Nephron progenitor cell (in vitro differentiated cells): ENCODE measurements at places on chromosomes 3 and 15.
A peak's percentile ranks its signal among the peaks of the same experiment; 100 is the strongest.

DNA sequence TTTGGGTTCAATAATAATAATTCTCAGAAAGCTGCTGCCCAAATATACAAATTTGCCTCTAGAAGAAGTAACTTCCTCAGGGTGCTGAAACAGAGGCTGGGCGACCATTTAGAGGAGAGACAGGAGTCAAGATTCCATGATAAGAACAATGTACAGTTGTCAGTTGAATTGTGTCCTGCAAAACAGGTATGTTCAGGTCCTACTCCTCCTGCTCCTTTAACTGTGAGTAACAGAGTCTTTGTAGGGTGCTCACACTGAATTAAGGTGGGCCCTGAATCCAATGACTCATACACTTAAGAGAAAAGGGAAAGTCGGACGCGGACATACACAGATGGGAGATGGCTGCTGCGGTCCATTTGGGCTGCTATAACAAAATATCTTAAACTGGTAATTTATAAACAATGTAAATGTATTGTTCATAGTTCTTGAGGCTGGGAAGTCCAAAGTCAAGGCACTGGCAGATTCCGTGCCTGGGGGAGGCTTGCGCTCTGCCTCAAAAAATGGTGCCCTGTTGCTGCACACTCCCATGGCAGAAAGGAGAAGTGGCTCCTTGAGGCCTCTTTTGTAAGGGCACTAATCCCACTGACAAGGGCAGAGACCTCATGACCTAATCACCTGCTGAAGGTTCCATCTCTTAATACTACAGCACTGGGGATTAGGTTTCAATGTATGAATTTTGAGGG, 55.1 kb downstream of the MB21D2 start:
- DNase-seq, result no peak

DNA sequence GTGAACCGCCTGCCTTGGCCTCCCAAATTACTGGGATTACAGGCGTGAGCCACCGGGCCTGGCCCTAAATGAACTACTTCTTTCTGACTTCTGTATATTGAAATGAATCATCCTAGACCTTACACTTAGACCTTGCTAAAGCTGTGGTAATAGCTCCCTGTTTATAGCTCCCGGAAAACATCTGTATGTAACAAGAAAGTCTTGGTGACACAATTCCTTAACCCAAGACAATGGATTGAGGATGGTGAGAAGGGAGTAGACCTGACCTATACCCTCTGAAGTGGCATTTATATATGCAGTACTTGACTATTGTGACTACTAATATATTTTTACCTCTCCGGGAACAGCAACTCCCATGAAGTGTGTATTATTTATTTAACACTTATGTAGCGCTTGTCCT, 48.0 kb upstream of the TBL1XR1 start:
- DNase-seq, result no peak

DNA sequence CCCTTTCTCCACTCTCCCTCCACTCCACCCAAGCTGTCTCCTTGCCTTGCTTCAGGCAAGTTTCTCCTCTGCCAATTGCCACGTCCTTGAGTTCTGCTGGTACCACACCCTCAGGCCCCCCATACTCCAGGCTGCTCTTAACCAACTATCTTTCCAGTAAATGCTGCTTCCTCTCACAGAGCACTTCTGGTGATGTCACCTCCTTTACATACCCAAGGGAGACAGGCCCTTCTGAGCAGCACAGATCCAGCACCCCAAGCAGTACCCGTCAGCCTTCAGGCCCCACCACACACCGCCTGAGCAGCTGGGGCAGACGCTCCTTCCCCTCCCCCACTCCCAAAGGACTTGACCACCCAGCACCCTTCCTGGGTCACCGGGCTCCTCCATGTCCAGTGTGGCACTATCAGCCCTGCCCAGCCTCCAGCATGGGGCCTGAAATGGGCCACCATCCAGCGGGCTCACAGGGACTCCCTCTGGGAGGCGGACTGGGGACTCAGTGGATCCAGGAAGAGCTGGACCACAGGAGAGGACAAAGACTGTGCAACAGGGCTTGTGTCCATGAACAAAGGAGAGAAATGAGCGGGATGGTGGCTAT, 50.2 kb downstream of the KLF15 start:
- DNase-seq, result no peak

GRCh38 chr3:50010959-50011358, 71.0 kb downstream of the RBM6 start:
- DNase-seq, result no peak

GRCh38 chr3:189702066-189702646, 71.0 kb downstream of the TP63 start:
- DNase-seq, result peak; percentile 10

- no peak for DNase-seq
These were observed 41.6 kb upstream of the CCDC174 start for GRCh38 chr3:14609941-14610340.

DNA sequence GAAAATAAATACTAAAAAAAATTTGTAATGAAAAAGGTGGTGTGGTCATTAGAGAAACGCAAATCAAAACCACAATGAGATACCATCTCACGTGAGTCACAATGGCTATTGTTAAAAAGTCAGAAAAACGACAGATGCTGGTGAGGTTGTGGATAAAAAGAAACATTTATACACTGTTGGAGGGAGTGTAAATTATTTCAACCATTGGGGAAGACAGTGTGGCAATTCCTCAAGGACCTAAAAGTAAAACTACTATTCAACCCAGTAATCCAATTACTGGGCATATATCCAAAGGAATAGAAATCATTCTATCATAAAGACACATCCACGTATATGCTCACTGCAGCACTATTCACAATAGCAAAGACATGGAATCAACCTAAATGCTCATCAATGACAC, 120.3 kb downstream of the MYO9A start:
- DNase-seq, result no peak

DNA sequence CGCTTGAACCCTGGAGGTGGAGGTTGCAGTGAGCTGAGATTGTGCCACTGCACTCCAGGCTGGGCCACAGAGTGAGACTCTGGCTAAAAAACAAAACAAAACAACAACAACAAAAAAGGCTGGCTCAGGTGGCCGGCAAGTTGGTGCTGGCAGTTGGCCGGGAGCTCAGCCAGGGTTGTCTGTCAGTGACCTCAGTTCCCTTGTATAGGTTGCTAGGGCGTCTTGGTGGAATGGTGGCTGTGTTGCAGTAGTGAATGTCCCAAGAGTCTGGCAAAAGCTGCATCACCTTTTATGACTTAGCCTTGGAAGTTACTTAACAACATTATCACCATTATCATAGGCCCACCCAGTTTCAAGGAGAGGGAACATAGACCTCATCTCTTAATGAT, 40.6 kb downstream of the ASB7 start:
- no peak for DNase-seq

GRCh38 chr15:41183581-41183980, 47.0 kb downstream of the EXD1 start:
- DNase-seq, result no peak

GRCh38 chr15:64444836-64445235, 15.5 kb upstream of the ZNF609 start:
- DNase-seq, result no peak

GRCh38 chr3:113259196-113259595, 47.8 kb downstream of the BOC start:
- no peak for DNase-seq

GRCh38 chr3:66265649-66266048, 44.8 kb downstream of the SLC25A26 start:
- DNase-seq, result no peak

GRCh38 chr15:44084770-44085169, 110.3 kb downstream of the FRMD5 start:
- no peak for DNase-seq

GRCh38 chr3:113783463-113783862, 36.6 kb downstream of the ATP6V1A start:
- DNase-seq, result no peak

GRCh38 chr3:52399593-52399992, 45.3 kb downstream of the SEMA3G start:
- no peak for DNase-seq

DNA sequence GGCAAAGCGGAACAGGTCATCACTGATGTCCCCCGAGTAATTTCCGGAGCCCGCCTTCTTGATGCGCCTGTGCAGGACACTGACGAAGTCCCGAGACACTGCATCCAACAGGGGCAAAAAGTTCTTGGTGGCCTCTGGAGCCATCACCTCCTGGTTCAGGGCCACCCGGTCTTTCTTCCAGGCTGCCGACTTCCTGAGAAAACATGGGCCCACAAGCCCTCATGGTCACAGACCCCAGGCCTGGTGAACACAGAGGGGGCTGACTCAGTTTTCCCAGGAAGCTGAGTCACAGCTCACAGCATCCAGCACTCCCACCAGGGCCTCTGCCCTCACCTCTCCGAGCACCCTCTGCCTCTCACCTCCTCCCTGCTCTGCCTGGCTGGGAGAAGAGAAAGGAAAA, 22.4 kb downstream of the CYP11A1 start:
- DNase-seq, result no peak

DNA sequence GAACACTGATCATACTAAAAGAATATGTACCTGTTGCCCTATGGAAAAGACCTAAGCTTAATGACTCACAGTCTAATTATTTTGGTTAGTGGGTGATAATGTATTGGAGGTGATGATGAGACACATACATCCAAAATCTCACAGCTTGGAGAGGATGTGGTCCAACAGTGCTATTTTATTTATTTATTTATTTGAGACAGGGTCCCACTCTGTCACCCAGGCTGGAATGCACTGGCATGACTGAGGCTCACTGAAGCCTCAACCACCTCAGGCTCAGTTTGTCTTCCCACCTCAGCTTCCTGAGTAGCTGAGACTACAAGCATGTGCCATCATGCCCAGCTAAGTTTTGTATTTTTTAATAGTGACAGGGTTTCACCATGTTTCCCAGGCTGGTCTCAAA, 35.0 kb downstream of the LPP start:
- DNase-seq, result no peak

DNA sequence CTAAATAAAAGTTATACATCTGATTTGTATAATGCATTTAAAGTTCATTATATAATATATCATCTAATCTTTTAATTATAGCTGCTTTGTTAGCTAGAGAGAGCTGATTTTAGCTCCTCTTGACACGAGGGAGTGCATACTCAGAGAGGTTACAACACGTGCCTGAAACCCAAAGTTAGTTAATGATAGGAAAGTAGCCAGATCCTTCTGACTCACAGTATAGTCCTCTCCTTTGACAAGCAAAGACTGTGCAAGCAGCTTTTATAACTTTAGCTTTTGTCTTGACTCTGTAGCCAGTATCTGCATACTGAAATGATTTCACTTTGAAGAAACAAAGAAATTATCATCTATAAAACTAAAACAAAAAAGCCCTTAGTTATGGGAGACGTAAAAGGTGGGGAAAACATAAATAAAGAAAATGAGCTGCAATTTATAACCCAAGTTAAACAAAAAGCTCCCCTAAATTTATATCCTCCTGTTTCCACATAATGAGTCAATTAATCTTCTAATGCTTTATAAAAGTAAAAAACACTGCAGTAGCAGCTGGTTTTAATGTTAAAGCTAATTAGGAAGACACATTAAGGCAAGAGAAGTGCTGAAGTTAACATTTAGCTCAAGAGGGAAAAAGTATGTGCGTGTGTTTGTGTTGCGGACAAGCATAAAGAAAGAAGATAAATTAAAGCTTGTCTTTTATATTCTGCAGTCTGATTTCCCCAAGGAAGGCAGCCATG, 13.1 kb downstream of the GABRR3 start:
- DNase-seq, result no peak

GRCh38 chr3:5086708-5087107, 35.4 kb upstream of the ARL8B start:
- no peak for DNase-seq

DNA sequence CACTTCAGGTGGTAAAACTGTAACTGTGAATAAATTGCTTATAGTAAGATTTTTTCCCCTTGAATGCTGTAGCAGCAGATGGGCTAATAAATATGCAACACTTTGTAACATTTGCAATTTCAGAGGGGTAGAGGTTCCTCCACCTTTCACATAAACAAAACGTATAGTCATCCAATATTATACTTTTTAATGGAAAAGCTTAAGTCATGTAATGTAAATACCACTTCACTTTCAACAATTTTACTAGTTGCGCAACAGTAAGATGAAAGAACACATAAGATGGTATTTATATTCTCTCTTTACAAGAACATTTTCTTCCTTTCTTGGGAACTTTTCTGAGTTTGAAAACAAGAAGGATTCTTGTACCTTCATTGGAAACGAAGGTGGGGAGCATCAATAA, 56.6 kb upstream of the FAM3D start:
- no peak for DNase-seq

- no peak for DNase-seq
These were observed 7.7 kb downstream of the CMTM8 start for GRCh38 chr3:32246079-32246675.

DNA sequence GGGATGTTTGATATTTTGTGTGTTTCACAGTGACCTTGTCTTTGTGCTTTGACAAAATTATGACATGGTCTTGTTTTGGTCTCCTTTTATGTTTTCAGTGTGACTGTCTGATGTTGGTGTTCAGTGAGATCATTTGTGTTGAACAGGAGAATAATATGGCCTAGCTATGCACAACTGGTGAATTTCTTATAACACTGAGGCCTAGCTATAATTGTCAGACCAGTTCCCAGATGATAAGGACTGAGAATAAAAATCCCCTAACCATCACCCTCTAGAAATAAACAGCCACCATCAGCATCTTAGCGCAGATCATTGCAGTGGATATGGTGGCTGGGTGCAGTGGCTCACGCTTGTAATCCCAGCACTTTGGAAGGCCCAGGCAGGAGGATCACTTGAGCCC, 66.8 kb upstream of the LIMD1 start:
- no peak for DNase-seq

DNA sequence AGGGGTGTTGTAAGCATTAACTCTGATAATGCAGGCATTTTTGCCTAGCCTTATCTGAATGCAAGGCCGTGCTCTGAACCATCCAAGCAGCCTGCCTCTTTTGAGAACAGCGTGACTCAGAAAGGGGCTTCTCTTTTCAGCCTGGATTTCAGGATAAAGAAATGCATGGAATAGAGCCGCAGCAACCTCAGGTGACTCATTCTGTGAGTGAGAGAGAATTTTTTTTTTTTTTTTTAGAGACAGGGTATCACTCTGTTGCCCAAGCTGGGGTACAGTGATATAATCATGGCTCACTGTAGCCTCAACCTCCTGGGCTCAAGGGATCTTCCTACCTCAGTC, 20.6 kb upstream of the PDE8A start:
- no peak for DNase-seq

- DNase-seq, result no peak
These were observed 440.2 kb downstream of the LPP start for GRCh38 chr3:188594139-188594538.

GRCh38 chr15:77531191-77532000, 101.3 kb downstream of the LINGO1 start:
- DNase-seq, result no peak

DNA sequence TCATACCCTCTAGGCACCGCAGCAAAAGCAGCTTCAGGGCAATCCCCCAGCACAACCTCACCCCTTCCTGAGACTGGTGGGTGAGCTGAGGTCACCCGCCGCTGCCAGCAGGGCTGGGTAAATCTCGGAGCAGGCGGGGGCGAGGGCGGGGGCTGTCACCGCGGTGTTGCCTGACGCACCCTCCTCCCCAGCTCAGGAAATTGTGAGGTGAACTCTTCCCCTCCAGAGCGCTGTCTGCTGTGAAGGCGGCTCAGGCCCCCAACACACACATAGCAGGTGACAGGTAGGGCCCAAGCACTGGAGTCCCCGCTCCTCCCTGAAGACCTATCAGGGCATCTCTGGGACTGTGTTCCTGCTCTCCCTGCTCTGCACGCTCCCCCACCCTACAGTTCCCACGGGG, 30.2 kb upstream of the FURIN start:
- DNase-seq, result no peak
